Cardiac septum (tissue), 1 donor: ENCODE measurements at places on chromosomes 3 and 15.

DNA sequence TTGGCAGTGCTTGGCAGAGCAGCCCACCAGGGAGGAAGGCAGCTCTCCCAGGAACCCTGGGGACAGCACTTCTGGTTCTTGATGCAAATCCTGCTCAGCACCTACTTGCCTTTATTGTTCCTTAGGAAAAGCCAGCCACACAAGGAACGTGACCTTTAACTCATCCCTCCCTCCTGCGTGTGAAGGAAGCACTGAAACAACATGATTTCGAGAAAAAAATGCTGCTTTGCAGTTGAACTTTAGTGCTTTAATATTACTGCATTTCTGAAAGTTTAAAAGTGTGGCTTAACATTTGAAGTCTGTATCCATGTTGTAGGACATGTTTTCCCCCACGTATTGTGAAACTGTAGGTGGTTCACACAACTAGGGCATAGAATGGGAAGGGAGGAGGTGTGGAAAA, 50.4 kb upstream of the CTNNB1 start:
- no peak for DNase-seq

- DNase-seq, result no peak
Observed at GRCh38 chr3:14440531-14441239, 38.3 kb downstream of the SLC6A6 start.

- DNase-seq, result no peak
Observed at GRCh38 chr15:98069256-98069655, 108.8 kb downstream of the ARRDC4 start.

DNA sequence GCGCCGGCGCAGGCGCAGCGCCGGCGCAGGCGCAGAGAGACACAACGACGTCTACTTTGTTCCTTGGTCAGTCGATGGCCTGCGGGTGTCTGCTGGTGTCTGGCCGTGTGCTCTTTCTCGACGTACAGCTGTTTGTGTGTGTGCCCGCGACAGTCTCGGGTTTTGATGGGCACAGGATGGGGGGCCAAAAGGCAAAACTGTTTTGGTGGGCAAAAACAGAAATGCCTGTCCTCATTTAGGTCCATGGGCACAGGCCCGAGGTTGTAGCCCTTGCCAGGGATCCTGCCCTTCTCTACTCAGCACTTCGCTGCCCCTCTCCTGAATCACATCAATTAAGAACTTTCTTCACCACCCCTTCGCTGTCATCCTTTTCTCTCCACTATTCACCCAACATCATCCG, 184.8 kb upstream of the CHL1 start:
- DNase-seq, result no peak

DNA sequence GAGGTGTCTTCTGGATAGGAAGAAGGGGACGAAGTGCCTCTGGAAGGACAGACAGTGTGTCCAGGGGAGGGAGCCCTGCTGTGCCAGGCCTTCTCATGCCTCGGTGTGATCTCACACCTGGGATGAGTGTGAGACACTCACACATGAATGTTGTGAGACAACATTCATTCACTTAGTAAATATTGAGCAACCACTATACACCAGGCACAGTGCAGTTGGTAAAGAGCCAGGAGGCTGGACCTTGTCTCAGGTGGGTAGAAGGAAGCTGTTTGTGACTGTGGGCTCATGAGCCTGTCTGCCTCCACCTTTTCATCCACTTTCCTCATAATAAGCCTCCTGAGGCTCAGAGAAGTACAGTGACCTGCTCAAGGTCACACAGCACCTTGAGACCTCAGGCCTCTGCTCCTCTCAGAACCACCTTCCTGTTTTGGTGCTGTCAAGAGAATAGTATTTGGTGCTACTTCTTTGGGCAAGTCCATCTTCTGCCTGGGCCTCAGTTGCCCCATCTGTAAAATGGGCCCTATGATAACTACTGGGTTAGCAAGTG, 20.9 kb downstream of the SLC6A6 start:
- no peak for DNase-seq

- no peak for DNase-seq
Observed at GRCh38 chr3:23809840-23810342, 4.1 kb downstream of the UBE2E1 start.

DNA sequence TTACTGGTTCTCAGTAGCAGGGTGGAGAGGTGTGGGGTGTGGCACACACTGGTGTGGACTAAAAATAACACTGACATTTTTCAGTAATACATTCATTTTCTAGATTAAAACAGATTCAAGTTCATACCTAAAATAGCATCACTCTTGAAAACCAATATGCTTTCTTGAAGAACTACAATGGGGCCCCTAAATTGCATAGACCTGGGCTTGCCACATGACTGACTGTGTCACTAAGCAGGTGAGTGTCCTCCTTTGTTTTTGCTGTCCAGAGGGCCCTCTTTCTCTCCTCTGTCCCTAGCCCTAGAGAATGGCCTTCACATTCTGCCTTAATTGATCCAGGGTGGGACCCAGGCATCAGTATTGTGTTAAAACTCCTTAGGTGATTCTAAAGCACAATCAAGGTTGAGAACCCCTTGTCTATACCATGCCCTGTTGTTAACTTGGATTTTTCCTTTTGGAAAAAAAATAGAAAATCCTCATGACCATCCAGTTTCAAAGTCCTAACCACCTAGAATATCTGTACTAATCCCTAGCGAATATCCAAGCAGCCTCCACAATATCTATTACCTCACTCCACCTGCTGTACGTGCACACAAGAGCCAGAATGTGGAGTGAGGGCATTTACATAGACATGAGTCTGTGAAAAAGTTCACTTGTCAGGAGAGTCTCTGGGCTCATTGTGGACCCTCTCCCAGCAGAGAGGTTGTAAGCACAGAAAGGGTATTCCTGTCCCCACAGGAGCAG, 18.7 kb upstream of the TMEM41A start:
- DNase-seq, result no peak

DNA sequence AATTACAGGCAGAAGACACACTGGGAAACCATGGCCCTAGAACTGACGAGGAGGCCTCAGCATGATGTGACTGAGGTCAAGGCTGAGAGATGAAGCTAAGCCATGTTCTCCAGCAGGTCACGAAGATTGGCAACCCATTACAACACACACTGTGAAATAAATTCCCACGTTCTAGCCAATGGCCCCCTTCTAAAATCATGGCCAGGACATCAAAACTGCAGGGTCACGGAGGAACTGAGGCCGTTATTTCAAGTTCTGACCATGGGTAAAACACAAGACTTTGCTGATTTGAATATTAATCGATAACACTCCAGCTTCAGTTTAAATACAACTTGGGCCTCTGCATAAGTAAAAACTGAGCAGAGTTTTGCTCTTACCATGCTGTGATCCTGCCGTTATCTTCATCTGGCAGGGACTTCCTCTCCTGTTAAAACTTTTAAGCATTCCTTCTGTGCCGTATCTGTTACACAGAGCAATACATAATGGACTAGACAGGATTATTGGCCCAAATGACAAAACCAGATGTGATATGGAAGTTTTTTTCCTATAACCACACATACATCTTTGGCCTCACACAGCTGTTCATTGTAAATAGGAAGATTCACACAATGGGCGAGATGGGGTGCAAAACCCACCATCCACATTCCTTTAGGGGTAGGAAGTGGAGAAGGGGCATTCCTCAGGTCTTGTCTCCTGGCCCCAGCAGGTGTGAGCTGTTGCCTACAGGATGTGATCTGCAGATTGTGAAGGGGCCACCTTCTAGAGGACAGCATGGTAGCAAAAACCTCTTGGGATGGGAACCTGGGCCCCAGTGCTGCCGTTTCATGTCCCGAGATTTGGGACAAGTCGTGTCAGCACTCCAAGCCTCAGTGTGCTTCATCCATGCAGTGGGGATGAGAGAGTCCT, 207.4 kb downstream of the OPA1 start:
- DNase-seq, result no peak

GRCh38 chr3:32443478-32443877, 51.8 kb downstream of the CMTM7 start:
- DNase-seq, result no peak

- DNase-seq, result no peak
Observed at GRCh38 chr15:35858707-35859106, 312.7 kb upstream of the DPH6 start.

- DNase-seq, result no peak
Observed at GRCh38 chr3:83457551-83457950, 1501.2 kb upstream of the CADM2 start.

DNA sequence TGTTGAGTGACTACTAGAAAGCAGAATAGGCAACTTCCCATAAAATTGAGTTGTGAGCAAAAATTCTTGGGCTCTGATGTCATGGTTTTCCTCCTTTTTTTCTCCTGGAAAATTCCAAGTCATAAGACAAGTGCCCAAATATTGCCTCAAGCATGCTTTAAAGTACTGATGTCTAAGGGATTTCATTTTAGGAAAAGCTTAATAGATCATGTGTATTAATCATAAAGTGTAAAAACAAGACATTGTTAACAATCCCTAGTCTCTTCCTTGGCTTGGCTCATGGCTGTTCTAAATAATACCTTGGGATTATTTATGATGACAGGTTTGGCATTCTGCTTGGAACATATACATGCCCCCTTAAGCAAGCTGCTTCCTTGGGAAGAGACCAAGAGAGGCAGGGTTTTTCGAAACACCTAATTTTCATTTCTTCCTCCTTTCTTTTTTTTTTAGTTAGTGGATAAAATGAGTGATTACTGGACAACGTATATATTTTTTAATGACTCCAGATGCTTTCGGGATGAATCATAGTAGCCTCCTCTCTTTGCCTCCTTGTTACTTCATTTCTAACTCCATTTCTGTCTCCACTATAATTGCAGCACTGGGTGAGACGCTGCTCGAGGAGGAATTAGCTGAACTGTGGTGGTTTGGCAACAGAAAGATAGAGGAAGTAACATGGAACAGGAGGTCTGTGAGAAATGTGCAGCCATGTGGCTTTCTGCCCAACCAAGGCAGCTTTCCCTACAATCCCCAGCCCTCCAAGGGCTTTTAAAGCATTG, 104.9 kb downstream of the TPRG1 start:
- DNase-seq, result no peak

GRCh38 chr3:45509038-45509767, 85.3 kb upstream of the LIMD1 start:
- DNase-seq, result no peak

DNA sequence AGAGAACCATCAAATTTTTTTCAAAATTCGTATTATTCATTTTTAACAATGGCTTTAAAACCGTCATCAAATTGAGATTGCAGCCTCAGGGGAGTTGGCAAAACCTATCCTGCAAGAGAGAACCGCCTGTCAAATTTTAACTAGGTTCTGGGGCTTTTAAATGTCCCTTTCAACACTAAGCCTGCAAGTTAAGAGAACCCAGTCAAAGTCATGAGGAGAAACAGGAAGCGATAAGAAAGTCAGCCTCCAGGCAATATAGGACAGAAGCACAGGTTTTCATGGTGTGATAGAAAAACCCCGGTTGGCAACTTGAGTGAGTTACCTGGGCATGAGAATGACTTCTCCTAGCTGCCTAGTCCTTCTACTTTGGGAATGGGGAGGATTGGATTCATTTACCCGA, 59.8 kb downstream of the CPNE4 start:
- no peak for DNase-seq
